ENCODE measurements at places on chromosomes 2 and 18. TPM values are rescaled to one million over a fixed set of nuclear protein-coding genes. Genes with fewer than 3 reads are reported as not detected.

DNA sequence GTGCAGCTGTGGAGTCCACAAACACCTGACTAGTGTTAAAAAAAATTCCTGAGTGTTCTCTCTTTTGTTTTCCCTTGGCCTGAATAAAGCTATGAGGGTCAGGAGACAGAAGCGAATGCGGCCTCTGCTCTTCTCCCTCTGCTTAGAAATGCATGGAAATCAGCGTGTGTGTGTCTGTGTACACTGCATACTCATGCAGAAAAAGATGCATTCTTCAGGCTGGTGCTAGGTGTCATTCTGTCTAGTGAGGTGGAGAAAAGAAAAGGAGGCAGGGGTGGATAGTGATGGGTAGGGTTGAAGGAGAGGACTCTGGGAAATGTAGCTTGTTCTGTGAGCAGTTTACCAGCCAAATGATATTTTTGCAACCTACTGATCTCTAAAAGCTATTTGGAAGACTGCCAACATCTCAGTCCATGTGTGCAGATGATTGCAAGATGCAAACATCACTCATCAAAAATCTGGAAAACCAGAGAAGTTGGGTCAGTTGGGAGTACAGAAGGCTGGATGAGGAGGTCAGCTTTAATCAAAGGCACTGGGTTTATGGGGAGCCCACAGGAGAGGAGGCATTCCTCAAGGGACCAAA, 177.7 kb downstream of the INSIG2 start:
- H3K4me1 ChIP-seq = no peaks in the 10 kb centered on the region
- H3K27ac ChIP-seq = no peak overlapping the region
- H3K36me3 ChIP-seq = no peaks in the 10 kb centered on the region
- DNase-seq = no peak

CXCR1 gene
- 9.1 TPM for total RNA-seq

DNA sequence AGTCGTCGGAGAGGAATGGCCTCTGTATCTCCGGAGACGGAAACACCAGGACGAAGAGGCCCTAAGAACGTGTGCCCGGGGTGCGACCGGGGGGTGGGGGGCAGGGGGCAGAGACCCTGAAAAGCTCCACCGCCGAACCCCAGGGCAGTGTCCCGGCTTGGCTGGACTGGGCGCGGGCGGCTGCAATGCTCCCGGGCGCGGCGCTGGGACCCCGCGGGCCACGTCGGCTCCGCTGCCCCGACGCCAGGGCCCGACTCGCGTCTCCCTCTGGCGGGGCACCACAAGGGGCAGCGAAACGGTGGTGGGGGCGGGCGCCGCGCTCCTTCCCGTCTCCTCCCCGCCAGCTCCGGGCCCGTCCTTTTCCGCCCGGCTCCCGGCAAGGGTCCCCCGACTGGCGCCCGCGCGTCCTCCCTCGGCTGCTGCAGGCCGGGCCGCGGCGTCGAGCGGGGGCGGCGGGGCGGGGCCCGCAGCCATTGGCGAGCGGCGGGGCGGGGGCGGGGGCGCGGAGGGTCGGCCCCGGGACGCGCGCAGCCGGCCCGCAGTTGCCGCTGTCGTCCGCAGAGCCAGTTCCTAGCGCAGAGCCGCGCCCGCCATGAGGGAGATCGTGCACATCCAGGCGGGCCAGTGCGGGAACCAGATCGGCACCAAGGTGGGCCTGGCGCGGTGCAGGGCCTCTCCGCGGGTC, at the start of gene TUBB6:
TUBB6 (plus strand) TSS at position 541 of the 685 bp plus-strand sequence; CDS start at position 593, 52 bp downstream.
- no peaks in the 10 kb centered on the region for H3K36me3 ChIP-seq
- H3K4me3 ChIP-seq = peak within 1 kb of the TSS; percentile 39
- DNase-seq = no peak
- H3K27ac ChIP-seq = no peak within 1 kb of the TSS
- peaks cover 13% of the 10 kb centered on the region for H3K4me1 ChIP-seq
- peaks cover 17% of the 10 kb centered on the region for H3K27me3 ChIP-seq

RETREG2 gene
- total RNA-seq = 81.9 TPM

IL36B gene
- not detected for total RNA-seq

ITPRIPL1 gene
- 28.7 TPM for total RNA-seq
